Fibroblast of the aortic adventitia (primary cell): ENCODE measurements at places on chromosomes 6 and 20.

GRCh38 chr6:134381959-134382358 is 64.0 kb upstream of the SGK1 start:
- peak; percentile 14 for DNase-seq

DNA sequence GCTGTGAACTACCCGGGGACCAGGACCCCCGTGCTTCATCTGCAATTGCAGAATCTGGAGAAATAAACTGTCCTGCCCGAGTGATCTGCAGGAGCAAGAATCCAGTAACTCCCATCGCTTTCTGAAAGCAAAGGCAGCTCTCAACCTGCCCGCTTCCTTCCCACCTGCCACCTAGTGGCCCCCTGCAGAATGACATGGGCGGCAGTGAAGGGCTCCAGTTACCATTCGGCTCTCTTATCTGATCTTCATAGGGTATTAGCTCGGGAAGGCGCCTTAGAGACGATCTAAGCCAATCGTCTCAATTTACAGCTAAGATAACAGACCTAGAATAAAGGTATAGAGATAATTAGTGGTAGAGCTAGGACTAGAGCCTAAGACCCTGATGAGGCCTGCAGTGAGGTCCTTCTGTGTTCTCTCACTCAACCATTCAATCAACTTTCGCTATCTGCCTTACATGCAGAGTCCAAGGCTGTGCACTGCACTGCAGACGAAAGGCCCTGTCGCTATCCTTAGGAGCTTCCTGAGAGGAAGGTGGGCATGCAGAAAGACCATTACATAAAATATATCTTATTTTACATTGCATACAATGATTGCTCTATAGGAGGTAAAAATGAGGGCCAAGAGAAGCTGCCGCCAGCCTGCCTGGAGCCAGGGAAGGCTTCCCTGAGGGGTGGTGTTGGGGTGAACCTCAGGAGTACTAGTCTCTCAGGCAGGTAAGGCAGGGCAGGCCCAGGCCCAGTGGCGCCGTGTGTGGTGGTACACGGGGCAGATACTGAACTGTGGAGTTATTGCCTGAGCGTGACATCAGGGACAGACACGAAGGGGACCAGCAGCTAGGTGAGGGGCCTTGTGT is 7.1 kb upstream of the PSMG4 start:
- DNase-seq = peak; percentile 86

DNA sequence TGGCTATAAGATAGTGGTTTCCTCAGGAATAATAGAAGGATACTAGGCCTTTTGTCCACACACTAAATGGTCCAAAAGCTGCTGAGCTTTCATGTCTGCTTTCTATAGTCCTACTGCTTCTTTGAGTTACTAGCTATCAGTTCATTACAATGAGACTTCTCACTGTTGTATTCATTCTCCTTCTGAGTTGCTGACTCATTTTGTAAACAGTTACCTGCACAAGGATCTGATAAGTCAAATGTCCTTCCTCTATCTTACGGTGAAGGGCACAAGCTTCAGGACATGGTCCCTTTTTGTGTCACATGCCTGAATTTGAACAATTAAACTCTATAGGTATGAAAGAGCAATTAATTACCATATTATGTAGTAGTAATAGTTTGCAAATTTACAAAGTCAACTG is 90.5 kb downstream of the MAN1A1 start:
- DNase-seq = no peak

DNA sequence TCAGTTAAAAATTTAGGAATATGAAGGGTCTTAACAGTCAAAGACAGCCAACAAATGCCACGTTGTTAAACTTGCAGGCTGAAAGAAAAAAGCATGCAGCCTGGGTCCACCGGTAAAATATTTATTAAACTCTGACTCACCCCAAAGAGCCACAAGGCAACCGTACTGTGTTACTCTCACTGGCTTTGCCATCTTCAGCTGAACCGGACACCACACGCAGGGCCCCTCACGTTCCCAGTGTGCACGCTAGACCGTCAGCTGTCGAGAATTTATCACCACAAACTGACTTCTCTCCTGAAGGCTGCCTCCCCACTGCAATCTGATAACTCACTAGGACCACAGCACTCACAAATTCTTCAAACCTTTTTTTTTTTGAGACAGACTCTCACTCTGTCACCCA is 30.7 kb downstream of the HUS1B start:
- no peak for DNase-seq

DNA sequence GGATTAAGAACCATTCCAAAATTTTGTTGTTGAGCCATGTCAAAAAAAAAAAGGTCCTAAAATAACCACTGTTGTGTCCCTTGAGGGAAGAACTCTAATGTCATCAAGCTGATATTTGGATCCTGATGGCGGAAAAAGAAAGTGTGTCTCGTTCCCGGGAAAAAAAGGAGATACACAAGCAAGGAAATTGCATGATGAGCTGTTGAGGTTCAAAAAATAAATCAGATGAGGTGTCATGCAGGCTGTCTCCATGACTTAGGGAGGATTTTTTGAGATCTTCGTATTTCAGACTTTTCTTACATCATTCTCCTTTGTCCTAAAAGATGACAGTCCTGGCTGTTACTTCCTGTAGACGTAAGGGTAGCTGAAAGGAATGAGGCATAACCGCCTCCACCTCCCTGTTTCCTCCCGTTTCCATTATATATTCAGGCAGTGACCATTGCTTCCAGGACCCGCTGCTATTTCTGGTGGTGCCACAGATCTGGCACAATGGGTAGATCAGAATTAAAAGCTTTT is 117.3 kb upstream of the TNFAIP3 start:
- DNase-seq = no peak

- no peak for DNase-seq
Observed at GRCh38 chr6:15444081-15444731, 198.3 kb downstream of the JARID2 start.

DNA sequence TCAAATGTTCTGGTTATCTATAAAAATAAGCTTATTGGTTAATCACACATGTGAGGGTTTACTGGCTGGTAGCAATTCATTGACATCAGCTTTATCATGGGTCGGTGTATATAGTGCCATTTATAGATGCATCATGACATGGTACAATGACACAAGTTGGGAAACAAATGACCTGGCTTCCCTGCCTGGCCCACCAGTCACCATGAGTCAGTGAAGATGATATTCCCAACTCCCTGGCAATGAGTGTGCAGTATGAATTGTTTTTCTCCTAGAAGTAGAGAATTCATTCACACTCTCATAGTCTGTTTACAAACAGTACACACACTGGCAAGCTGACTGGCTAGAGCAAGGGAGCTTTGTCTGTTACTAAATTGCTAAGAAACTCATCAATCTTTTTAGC is 37.2 kb upstream of the CALHM6 start:
- peak; percentile 37 for DNase-seq

GRCh38 chr20:8860011-8860495 is 208.8 kb upstream of the PLCB4 start:
- peak; percentile 78 for DNase-seq

DNA sequence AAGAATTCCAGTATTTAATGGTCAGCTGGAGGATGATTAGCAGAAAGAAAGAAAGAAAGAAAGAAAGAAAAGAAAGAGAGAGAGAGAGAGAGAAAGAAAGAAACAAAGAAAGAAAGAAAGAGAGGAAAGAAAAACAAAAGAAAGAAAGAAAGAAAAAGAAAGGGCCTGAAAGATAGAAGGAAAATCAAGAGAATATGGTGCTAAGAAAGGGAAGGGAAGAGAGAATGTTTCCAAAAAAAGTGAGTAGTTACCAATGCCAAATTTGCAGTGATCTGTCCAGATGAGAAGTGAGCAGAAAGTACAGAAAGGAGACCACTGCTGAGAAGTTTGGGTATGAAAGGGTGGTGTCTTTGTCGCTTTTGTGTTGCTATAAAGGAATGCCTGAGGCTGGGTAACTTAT is 26.6 kb downstream of the SLC17A4 start:
- no peak for DNase-seq

- no peak for DNase-seq
Observed at GRCh38 chr20:13238001-13238653, 17.1 kb downstream of the ISM1 start.

GRCh38 chr20:41330941-41331340 is 9.7 kb upstream of the LPIN3 start:
- DNase-seq = no peak

GRCh38 chr6:168368066-168368820 is 48.7 kb upstream of the DACT2 start:
- DNase-seq = peak; percentile 65

GRCh38 chr6:6825193-6825784 is 236.8 kb downstream of the LY86 start:
- DNase-seq = no peak

- no peak for DNase-seq
Observed at GRCh38 chr6:38901802-38902522, 146.6 kb upstream of the GLP1R start.

GRCh38 chr6:46772762-46773161 is 20.4 kb upstream of the MEP1A start:
- DNase-seq = no peak

DNA sequence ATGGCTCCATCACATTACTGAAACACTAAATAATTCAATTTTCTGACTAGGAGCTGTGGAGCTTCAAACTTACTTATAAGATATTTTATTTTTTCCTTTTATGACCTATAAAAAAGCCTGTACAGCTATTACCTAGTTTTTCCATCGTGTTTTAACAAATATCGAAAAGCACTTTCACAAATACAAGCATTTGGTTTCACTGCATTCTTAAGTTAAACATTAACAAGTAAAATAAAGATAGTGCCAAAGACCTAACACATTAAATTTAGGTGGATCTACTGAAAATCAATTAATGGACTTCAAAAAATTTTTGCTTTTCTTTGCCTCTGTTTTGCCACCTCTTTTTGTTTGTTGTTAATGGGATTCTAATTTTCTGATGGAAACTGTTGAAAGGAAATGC is 83.3 kb downstream of the EPM2A start:
- no peak for DNase-seq
